NCI-H526 treated with DMSO at 0.1 percent for 48 hours (cell line): ENCODE measurements at places on chromosomes 1 and 21.

- DNase-seq, result peak; percentile 48
Measured at GRCh38 chr1:56644064-56644918, 823 bp upstream of the PRKAA2 start.

- DNase-seq, result no peak
Measured at GRCh38 chr21:45534636-45535331, 7.5 kb downstream of the SLC19A1 start.

- DNase-seq, result no peak
Measured at GRCh38 chr1:200528858-200529606, 91.5 kb downstream of the KIF14 start.

GRCh38 chr1:37596182-37596667 is 488 bp upstream of the GNL2 start:
- no peak for DNase-seq

DNA sequence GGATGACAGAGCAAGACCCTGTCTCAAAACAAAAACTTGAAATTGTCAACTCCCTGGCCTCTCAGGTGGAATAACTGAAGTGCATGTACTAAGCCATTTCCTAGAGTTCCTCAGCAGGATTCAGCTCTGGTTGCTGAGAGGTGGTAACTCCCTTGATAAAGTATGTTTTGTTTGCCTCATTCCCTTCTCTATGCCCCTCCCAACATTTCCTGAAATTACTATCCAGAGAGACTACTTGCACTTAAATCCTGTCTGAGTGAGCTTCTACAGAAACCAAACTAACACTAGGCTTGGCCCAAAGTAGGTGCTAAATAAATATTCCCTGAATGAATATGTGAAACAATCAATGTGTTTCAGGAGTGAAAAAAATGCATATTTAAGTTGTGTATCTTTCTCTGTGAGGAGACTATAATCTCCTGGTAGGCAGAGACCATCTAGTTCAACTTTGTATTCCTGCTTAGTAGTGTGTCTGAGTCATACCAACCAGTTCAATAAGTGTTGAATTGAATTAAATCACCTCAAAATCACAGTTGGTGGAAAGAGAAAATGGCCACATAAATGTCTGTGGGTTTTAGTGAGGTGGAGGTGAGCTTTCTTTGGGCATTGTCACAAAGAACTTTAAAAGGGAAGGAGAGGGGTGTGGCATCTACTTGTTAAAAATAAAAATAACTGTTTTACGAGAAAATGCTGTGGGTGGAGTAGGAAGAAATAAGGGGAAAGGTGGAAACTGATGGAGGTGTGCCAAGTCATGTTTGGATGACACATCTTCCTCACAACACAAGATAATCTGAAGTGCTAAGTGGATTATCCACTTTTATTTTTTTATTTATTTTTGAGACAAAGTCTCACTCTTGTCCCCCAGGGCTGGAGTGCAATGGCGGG is 12.6 kb downstream of the RIMKLA start:
- DNase-seq, result no peak

DNA sequence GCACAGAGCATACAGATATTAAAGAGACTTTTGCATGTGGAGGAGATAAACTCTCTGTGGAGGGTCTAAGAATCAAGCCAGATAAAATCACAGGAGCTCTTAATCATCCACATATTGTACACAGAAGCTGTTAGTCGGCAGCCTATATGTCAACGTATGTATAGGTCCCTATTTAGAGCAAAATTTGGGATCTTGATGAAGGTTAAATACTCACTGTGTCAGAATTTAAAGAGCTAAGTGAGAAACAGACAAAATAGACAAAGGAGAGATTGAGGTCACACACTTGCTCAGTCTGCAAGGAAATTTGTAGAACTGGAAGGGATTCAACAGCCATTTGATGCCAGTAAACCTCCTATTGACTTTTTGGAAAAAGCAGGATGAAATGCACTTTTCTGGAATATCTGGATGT is 4.1 kb upstream of the IRF2BP2 start:
- DNase-seq, result no peak

DNA sequence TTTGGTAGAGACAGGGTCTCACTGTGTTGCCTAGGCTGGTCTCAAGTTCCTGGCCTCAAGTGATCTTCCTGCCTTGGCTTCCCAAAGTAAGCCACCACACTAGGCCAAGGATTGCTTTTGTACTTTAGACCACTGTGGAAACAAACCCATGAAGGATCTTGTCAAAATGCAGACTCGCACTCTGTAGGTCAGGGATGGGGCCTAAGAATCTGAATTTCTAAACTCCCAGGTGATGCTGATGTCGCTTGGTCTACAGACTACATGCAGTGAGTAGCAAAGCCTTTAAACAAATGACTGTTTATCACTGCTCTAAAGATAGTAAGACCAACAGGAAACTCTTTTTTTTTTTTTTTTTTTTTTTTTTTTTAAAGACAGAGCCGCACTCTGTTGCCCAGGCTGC is 54.1 kb upstream of the MUTYH start:
- DNase-seq, result no peak
